ENCODE measurements at places on chromosomes 6 and 20.

DNA sequence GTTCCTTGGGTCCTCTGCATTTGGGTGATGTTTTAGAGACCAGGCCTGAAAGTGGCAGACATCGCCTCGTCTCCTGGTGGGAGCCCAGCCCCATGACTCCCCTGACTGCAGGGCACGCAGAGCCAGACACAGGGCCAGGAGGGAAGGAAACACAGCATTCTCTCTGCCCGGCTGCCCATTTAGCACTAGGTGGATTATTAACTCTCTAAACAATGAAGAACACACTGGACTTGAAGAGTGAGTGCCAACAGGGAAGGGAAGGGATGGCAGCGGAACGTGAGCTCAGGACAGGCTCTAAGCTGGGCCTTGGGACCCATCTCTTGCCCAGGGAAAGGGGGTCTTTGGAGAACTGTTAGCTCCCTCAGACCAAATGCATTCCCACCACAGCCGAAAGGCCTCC, 80.4 kb downstream of the TBXT start:
- DNase-seq, result no peak

GRCh38 chr20:50395251-50395729, 114.9 kb upstream of the PTPN1 start:
- DNase-seq, result no peak

DNA sequence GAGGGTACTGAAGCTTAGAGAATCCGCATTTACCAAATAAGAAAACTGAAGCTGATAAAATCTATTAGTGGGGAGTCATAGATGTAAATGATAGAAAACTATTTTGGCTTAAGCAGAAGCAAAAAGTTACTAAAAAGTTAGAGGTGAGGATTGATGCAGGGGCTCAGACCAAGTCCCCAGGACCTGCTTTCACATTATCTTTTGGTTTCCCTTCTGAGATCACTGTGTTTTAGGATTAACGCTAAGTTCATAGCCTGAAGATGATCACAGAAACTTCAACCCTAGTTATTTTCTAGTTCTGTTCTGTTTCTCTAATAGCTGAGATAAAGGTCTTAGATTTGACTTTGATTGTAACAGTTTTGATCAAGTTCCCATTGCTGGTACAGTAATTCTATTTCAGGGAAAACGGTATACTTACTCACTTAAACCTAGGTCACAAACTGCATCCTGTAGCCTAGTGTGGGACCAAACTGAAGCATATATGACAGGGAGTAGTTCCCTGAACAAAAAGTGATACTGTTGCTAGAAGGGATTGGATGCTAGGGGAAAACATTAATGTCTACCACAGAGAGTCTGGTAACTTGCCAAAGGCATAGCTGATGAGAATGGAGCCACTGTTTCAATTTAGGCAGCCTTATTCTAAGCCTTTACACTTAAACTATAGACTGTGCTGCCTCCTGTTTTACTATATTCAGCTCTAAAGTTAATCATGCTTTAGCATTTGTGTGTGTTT, 13.1 kb downstream of the CYB5R4 start:
- no peak for DNase-seq

- no peak for DNase-seq
Measured at GRCh38 chr6:113144117-113144516, 713.0 kb upstream of the MARCKS start.

DNA sequence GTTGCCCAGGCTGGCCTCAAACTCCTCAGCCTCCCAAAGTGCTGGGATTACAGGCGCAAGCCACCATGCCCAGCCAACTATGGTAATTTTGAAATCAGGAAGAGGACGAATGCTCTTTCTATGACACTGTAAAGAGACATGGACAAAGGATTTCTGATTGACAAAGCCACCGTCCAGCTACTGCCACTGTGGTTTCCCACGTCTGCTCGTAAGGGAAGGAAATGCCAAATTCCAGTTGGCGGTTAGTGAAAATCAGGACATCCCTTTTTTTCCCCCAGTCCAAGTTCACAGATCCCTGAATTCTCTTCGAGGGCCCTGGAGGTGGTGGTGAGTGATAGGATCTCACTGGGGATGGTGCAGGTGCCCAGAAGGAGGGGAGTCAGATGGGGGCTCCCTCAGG, 31.2 kb downstream of the SNAI1 start:
- no peak for DNase-seq

- no peak for DNase-seq
Measured at GRCh38 chr20:3919352-3919751, 30.2 kb downstream of the PANK2 start.

DNA sequence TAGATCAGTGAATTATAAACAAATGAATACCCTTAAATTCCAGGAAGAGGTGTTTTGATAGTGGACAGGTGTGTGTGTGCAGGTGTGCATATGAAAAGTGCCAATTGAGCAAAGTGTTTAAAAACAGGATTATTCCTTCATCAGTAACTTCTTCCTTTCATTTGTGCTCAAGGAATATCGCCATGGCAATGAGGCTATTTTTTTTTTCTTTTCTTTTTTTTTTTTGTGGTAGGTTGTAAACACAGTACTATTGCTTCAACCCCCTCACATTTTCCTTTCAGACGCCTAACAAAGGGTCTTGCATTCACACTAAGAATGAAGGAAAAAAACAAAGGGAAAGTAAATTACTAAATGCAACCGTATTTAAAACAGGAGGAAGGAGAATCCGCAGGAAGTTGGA, 2.0 kb upstream of the HSPA1B start:
- DNase-seq, result no peak

DNA sequence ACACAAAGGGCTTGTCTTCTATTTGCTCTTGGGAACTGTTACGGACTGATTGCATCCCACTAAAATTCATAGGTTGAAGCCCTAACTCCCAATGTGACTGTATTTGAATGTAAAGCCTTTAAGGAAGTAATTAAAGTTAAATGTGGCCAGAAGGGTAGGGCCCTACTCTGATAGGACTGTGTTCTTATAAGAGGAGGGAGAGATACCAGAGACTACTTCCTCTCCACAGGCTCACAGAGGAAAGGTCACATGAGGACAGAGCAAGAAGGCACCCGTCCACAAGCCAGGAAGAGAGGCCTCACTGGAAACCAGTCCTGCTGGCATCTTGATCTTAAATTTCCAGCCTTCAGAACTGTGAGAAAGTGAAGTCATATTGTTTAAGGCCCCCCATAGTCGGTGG, 211.9 kb downstream of the CDH26 start:
- DNase-seq, result no peak

DNA sequence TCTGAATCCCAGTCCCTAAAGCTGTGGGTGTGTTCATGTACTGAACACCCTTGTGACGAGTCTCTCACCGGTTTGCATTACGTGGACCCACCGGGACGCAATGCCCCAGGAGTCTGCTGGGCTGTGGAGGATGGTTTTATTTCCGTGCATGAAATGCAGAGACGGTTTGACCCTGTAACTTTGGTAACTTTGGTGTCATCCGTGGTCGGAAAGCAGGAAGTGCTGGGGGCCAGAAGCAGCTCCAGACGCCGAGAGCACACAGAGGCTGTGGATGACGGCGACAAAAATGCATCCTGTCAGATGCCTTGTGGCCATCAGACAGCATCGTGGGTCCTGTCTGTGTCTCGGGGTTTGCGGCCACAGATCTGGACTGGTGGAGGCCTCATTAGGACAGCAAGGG, 7.2 kb downstream of the BHLHE23 start:
- DNase-seq, result no peak

GRCh38 chr6:26576407-26576843, 20.3 kb upstream of the ABT1 start:
- no peak for DNase-seq

DNA sequence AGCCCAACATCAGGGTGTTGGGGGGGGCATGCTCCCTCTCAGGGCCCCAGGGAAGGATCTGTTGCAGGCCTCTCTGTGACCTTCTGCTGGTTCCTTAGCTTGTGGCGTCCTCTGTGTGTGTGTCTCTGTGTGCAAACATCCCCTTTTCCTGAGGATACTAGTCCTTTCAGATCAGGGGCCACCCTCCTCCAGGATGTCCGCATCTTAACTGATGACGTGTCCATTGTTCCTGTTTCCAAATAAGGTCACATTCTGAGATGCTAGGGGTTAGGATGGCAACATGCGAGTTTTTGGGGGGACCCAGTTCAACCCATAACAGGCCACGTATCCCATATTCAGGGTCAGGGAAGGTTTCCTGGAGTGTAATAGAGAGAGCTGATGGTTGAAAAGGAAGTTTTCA, 40.9 kb downstream of the GMPR start:
- no peak for DNase-seq

- no peak for DNase-seq
Measured at GRCh38 chr6:14282854-14283505, 165.4 kb downstream of the CD83 start.

- DNase-seq, result no peak
Measured at GRCh38 chr6:169839898-169840631, 88.6 kb downstream of the ERMARD start.

DNA sequence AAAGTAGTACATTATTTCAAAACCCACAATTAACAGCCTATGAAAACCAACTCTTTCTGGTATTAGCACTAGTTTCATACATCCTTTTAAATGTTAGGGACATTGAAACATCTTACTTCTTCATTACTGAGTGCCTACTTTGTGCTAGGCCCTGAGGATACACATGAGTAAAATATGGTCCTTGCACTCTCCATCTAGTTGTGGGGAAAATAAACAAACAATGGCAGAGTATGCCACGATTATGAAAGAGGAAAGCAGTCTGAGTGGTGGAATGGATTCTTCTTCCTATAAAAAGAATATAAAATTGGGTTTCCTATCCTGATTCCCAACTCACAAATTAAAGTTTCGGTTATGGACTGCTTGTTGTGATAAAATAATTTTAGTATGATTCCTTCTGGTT, 84.9 kb downstream of the ATXN1 start:
- no peak for DNase-seq

GRCh38 chr6:12296604-12297003, 6.4 kb downstream of the EDN1 start:
- no peak for DNase-seq

- DNase-seq, result no peak
Measured at GRCh38 chr6:4124351-4124750, 11.0 kb downstream of the ECI2 start.

DNA sequence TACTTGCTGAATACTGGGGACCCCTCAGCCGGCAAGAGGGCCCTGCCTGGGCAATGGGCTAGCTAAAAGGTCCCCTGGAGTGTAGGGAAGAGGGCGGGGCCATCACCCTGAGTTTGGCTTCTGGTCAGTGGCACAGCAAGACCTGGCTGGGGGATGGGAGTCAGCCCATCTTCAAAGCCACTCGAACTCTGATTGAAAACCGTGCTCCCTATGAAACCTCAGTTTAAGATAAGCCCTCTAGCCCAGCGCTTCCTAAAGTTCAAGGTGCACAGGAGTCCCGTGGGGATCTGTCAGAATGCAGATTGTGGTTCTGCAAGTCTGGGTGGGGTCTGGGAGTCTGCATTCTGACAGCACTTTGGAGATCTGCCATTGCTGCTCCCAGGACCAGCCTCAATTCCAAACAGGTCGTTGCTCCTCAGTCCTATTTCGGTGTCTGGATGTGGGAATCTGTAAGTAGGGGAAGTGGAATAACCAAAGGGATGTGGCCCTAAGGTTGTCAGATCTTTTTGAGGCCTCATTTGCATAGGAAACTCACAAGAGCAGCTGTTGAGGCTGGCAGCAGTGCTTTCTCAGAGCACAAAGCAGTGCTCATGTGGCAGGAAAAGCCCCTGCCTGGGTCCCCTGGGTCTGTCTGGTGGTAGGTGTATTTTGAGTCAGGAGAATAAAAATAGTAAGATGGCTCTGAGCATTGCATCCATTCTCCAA, 85.3 kb upstream of the SCP2D1 start:
- no peak for DNase-seq
